ENCODE measurements at places on chromosomes 5 and 9.

DNA sequence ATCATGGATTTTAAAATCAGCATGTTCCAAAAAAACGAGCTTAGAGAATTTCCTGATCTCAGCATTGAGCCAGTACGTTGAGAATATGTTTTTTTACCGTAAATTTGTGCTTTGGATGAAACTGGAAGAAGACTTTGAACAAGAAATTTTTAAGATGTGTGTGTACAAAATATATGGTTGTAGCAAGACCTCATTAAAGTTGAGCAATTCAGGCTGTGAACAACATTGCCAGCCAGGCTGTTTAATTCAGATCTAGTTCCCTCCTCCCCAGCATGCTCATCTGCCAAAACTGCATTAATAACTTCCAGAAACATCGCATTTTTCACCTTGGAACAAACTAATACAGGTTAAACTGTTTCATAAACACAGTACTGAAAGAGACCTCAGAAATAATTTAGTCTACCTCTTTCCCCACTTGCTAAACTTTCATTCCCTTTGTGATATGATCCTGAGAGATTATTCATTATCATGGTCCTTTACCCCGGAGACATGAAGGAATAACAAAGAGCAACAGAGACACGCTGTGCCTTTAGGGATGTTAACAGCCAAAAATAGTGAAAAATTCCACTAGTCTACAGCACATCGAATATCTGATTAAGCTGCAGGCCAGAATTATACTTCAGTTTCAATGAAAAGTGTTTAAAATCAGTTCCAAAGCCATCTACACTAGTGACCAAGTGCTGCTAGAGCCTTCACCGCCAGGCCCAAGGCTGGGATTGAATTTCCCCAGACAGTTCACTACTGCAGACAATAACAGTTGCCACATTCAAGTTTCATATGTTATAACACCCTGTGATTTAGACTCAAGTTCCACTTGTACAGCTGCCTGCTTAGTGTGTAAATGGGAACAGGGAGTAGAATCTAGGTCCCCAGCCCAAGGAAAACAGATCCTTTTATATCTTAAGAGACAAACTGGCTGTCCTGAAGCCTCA, 89.6 kb downstream of the EFNA5 start:
- no peak for DNase-seq

DNA sequence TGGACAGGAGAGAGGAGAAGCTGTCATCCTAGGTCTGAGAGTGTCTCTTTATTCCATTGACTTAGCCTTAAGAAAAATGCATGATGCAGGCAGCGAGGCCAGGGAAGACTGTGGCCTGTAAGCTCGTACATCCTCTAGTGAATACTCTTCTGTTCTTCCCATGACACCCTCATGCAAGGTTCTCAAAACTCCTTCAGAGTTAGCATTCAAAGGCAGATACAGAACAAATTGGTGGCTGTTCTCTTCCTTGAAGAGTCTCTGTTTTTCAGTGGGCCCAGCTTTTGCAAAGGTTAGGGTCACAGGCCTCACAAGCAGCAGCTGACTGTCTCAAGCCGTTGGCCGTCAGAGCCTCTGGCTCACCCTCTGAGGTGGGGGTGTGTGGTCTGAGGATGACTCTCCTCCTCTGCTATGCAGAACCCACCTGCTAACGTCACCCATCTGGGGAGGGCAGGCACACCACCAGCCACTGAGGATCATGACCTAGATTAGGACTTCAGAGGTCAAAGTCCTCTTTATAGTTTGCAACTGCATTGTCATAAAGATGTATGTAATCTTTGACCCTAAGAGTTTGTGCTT, 15.1 kb downstream of the ADCY2 start:
- no peak for DNase-seq

- DNase-seq: no peak
Measured at GRCh38 chr5:22611327-22611726, 241.8 kb downstream of the CDH12 start.

DNA sequence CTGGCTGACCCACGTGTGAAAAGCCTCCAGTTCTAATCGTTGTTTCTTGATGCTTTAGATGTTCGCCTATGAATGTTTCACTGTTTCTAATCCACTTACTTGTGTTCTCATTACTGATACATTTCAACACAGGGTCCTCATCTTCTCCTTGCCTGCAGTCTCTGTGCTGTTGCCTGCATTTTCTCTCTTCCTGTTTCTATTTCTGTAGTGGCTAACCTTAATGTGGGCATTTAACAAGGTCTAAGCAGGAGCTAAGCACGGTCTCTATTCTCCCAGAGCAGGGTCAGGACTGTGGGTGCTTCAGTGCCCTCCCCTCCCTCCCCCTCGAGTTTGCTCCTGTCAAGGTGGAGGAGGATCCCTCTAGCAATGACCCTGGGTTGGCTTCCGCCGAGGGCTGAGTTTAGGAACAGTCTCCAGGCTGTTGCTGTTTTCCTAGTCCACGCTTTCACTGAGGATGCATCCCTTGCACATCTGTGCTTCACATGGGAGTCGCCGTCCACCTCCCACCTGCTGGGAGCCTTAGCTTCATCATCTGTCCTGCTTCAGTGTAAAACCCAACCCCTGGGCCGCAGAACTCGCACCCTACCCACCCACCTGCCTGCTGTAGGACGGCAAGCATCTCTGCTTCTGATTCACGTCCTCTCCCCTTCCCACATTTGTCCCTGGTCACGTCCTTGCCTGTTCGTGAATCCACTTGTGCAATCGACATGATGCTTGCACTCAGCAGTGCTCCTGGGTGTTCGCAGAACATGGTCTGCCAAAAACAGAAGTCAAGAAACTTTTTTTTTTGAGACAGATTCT, 2.4 kb upstream of the EXOC3 start:
- DNase-seq: no peak

GRCh38 chr5:91312698-91313097, 70.4 kb downstream of the ARRDC3 start:
- DNase-seq: no peak

GRCh38 chr9:34409154-34409553, 32.5 kb upstream of the MYORG start:
- DNase-seq: no peak

GRCh38 chr5:41721516-41721915, 148.7 kb downstream of the OXCT1 start:
- DNase-seq: no peak

DNA sequence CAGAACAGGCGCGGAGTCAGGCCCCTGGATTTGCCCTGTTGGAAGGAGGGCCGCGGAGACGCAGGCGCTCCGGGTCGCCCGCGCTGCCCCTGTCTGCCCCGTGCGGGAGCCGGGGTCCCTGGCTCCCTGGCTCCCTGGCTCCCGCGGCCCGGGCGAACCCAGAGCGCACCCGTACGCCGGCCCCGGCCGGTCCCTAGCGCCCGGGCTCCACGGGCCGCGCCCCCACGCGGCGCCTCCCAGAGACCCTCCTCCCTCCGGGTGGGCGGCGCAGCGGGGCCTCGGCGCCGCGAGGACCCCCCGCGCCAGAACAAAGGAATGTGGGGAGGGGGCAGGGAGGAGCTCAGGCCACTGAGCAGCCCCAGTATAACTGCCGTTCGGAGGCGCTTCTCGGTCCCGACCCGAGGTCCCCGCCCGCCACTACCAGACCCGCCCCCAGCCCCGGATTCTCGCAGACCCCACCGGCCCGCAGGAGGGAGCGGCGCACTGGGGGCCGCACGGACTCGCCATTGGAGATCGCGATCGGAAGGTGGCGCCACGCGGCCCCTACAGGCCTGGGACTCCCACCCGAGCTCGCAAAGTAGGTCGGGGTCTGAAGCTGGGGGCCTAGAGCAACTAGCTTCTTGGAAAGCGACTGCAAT, 2.4 kb downstream of the NFIL3 start:
- DNase-seq: no peak

DNA sequence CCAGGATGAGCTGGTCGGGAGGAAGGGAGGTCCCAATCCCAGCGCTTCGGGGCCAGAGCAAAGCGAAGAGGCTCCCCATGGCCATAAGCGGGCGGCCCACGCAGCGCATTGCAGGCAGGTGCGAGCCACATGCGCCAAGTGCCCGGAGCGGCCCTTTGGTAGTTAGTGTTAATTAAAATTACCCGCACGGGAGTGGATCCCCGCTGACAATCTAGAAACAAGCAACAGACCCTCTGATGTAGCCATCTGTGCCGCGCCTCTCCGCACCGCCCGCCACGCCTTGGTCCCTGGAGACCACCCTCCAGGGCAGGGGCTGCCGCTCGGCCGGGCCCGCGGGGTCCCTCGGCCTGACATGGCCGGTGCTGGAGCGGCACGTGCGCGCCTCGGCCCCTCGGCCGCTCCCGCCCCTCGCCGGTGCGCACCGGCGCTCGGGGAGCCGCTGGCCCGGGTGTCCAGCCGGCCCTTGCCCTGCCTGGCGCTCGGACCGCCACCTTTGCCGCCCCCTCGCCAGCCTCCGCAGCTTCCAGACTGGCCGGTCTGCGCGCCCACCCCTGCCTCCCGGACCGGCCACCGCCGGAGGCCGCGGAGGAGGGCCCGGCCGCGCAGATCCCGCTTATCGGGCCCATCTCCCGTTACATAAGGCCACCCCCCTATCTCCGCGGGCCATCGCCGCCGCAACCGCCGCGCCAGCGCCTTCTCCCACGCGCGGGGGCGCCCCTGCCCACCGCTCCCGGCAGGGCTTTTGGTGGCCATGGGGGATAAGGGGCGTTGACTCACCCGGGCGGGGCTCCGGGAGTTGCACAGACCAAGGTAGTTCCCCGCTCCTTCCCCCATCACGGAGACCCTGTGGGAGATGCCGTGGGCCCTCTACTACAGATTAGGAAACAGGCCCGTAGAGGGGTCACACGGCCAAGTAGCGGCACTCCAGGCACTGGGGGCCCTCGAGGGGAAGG, 1.9 kb upstream of the IL13 start:
- DNase-seq: no peak

- DNase-seq: no peak
Measured at GRCh38 chr9:123597876-123598556, 242.0 kb downstream of the CRB2 start.

DNA sequence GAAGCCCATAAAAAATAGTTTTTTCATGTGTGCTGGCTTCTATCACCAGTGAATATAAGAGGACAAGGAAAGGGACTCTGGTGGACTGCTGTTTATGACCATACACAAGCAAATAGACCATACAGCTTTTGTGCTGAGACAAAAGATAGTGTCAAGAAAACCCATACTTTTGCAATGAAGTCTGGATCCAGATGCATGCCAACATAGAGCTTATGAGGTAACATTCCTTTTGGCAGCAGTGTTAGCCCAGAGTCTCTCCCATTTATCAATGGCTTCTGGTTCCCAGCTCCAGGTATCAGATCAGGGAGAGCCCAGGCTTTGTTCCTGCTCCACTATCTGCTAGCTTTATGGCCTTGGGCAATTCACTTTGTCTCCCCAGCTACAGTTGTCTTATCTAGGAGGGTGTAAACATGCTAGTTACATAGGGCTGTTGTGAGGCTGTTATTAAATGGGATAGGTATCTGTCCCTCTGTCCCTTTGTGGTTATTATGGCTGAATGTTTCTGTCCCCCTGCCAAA, 55.6 kb downstream of the CCDC192 start:
- no peak for DNase-seq

GRCh38 chr9:134671341-134672113, 29.9 kb downstream of the COL5A1 start:
- DNase-seq: no peak

DNA sequence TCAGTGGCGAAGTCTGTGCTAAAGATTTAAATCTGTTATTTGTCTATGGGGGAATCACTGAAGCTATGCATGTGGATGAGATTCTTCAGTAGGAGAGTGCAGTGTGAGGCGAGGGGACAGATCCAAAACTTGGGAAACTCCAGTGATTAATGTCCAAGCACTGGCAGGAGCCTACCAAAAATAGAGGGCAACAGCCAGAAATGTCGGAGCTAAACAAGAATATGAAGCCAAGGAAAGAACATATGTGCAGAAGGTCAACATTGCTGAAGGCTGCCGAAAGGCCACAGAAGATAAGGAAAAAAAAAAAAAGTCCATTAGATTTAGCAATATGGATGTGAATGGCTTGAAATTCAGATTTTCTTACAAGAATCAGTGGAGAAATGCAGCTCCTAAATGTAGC, 61.8 kb downstream of the C6 start:
- DNase-seq: no peak

DNA sequence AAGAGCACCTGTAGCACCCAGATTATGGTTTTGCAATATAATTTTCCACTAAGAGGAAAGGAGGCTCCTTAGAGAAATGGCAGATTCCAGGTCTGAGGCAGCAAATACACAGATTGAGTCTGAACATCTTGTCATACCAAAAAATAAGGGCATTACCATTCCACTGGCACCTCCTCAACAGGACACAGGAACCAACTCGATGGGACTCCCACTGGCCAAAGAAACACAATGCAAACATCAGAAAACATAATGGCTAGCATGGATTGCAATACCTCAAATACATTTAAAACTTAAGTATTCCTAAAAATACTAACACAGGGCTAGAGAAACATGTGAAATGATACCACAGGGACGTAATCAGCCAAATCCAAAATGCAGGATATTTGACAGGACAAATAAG, 12.4 kb upstream of the RANBP17 start:
- DNase-seq: no peak

GRCh38 chr5:169350759-169351240, 49.9 kb upstream of the SLIT3 start:
- peak; percentile 97 for DNase-seq

- peak; percentile 31 for DNase-seq
Measured at GRCh38 chr9:91273853-91274552, 87.7 kb downstream of the AUH start.

GRCh38 chr9:78035383-78035993, 3.9 kb upstream of the GNAQ start:
- no peak for DNase-seq

DNA sequence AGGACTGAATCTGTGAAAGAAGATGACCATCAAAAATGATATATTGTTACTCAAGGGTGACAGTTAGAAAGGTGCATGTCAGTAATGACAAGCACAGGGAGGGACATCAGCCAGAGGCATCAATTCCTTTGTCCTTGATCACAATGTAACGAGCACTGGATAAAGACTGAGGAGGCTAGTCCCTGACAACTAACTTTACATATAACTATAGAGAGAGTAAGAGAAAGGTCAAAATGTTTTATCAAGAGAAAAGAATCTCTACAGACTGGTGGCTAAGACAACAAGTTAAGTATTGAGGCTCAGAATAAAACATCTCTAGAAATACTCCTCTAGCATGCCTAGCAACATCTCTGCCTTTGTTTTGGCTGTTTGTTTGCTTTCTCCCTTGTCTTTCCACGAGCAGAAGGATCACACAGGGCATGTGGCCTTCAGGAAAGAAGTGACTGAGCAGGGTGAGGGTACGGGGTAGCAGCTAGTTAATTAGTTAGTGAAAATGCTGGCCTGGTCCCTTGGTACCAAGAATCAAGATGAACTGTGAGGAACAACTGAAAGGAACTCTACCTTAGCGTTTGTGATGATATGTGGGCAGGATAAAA, 724.1 kb upstream of the MEF2C start:
- no peak for DNase-seq

- DNase-seq: no peak
Measured at GRCh38 chr5:175860531-175861045, 10.8 kb upstream of the CPLX2 start.

- DNase-seq: no peak
Measured at GRCh38 chr5:178389026-178389729, 156.6 kb upstream of the PHYKPL start.
